ENCODE measurements at places on chromosomes 12 and 14.

DNA sequence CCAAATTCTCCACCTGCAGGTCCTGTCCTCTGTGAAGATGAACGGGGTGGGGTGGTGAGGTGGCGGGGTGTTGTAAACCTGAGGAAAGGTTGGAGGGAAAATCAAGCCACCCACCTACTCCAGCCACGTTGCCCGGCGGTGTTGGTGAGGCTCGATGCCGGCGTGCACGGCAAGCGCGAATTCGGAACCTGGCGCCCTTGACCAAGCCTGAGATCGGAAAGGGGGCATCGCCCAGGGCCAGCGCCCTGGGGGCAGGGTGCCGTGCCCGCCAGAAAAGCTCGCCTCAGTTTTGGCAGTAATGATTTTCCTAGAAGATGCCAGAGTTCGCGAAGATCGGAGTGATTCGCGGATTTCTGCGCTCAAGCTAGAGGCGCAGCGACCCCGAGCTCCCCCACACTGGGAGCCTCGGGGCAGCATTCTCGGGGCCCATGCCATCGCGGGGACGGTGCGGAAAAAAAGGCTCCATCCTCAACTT lies 817 bp downstream of the STXBP6 start:
- DNase-seq: no peak

DNA sequence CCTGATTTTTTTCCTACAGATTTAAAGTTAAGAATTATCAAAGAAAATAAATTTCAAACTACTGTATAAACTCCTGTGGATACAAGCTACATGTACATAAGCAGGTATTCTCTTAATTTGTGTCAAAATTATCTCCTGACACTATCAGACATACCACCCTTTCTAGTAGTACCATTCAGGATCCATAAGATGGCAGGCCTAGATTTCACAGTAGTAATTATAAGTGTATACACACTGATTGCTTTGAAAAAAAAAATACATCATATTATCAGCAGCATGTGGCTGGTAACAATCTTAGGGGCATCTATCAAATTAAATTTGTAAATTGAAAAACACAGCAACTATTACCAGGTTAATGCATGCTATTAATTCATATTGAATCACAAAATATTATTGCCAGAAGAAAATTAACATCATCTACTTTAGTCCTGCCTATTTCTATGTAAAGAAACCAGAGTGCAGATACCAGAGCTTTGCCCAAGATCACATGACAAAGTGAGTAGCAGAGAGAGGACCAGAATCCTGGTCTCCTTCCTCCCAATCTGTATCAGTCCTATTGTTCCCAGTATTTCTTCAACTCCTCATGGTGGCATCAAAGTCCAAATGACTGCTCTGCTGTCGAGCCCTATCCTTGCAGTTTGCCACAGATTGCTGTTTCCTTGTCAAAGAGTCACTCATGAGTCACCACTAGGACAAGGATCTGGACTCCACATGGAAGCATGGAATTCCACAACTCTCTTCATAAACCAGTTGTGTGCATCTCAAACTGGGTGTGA lies 27.7 kb upstream of the CALM1 start:
- no peak for DNase-seq

DNA sequence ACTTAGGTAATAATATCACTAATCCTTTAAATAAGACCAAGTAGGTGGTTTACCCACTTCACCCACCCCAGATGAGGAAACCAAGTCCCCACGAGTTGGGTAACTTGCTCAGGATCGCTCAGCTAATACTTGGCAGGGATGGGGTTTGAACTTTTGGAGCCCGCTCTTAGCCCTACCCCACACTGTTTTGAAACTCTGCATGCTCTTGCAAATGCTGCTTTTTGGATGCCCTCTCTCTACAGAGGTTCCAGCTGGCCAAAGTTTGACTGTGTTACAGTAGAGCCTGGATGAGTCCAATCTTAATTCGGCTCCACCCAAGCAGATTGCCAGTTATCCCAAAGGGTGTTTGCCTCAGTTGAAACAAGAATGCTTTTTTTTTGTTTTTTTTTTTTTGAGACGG lies 6.8 kb downstream of the PLEKHG3 start:
- no peak for DNase-seq

DNA sequence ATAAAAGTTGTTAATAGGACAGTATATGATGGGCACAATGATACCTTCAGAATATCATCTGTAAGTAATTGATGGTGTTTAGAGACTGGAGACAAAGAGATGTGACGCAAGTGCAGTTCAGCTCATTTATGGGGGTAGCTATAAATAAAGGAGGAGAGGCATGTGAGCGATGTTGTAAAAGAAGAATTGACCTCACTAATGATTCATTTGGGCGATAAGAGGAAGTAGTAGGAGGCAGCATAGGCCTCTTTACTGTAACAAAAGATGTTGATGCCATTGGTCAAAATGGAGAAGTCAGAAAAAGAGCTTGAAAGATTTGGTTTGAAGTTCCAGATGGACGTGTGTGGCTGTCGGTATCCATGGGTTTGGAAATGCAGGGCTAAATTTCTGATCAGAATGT lies 70.0 kb downstream of the FLRT2 start:
- DNase-seq: no peak

DNA sequence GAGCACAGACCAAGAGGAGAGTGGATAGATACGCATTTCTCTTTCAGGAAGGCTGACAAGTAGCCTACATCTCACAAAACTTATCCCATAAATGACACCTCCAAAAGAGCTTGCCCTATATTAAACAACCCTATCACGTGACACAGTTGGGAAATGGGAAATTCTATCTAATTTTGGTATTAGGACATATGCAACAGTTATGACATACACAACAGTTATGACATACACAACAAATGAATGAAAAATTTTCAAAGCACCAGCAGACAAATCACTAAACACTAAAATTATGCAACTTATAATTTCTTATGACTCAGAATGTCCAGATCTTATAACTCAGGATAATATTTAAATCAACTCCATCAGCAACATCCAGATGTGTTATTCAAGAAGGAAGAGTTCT lies 54.1 kb downstream of the DUSP16 start:
- no peak for DNase-seq

- no peak for DNase-seq
Observed at GRCh38 chr12:122474324-122474716, 26.4 kb downstream of the ZCCHC8 start.

DNA sequence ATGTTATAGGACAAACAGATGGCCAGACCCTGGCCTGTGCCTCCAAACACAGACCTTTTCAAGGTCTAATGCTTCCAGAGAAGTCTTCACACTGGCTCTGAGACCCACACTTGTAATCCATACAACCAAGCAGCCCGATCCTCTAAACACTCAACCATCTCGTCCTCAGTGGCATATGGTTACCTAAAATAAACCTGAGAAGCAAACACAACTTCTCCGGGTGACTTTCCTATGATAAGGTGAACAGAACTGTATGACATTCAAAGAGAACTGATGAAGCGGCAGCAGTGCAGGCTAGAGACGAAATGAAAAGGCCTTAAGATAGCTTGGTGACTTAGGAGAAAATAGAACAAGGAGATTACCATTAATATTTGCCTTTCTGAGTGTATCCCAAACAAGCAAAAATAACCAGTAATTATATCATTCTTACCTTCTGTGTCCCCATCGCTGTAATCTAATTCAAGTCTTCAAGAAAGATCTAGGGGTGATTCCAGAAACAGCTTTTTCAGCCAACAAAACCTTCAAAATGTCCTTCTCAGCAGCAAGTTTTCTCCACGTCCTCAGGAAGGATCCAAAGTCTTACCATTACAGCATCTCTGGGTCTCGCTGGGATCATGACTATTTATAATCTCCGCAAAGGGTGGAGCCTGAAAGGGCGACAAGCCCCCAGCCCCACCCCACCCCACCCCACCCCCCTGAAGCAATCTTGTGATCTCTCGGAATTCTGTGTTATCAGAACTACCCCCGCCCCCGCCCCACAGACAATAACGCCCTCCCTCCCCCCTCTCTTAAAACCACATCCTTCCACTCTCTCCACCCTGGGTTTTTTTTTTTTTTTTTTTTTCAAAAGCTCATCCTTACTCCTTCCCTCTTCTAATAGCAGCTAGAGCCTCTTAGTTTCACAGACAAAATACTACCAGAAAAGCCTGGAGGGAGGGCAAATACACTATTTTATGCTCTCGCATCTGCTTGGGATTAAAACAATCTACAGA lies at the start of gene SLC2A3:
TSS of gene SLC2A3 (minus strand) at position 598 of the 992 bp plus-strand sequence. CDS start at position 445, 153 bp downstream.
- DNase-seq: no peak

GRCh38 chr12:82473111-82473754 lies 114.9 kb downstream of the METTL25 start:
- no peak for DNase-seq

DNA sequence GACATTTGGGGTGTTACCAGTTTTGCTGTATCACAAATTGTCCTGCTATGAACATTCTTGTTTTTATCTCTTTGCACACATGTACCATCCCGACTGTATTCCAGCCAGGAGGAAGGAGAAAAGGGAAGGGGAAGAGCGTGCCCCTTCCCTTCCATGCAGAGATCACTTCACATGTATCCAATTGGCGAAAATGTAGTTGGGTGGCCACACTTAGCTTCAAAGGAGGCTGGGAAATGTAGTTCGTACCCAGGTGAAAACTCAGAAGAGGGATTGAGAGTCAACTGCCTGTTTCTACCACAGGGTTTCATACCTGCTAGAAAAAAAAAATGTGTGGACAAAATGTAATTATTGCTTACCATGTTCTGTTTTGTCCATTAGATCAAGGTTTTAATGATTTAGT lies 189.1 kb upstream of the PELI2 start:
- DNase-seq: no peak

- no peak for DNase-seq
Observed at GRCh38 chr14:96559571-96559970, 57.4 kb downstream of the PAPOLA start.

DNA sequence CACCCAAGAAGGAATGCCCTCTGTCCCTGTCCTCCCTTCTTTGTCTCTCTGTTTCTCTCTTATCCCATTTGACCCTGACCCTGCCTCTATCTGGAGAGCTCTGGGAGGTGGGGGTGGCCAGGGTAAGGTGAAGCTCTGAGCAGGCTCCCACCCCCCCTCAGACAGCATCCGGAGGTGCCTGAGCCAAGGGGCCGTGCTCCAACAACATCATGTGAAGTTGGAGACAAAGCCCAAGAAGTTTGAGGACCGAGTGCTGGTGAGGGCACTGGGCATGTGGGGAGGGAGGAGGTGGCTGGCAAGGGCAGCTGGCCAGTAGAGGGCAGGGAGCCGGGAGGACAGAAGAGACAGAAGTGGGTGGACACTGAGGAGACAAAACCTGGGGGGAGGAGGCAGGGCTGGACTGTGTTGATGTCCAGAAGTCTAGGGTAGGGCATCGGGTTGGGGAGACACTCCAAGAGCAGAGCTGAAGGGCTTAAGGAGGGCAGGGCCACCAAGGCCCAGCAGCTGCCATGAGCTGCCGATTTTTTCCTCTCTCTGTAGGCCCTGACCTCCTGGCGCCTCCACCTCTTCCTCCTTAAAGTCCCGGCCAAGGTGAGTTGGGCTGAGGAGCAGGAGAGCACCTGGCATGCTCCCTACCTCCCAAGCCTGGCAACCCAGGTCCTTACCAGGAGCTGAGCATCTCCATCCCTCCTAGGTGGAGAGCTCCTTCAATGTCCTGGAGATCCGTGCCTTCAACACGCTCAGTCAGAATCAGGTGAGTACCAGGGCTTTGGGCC lies 1.9 kb downstream of the CARMIL3 start:
- DNase-seq: no peak

GRCh38 chr12:57025196-57025595 lies 8.9 kb upstream of the TAC3 start:
- DNase-seq: no peak

DNA sequence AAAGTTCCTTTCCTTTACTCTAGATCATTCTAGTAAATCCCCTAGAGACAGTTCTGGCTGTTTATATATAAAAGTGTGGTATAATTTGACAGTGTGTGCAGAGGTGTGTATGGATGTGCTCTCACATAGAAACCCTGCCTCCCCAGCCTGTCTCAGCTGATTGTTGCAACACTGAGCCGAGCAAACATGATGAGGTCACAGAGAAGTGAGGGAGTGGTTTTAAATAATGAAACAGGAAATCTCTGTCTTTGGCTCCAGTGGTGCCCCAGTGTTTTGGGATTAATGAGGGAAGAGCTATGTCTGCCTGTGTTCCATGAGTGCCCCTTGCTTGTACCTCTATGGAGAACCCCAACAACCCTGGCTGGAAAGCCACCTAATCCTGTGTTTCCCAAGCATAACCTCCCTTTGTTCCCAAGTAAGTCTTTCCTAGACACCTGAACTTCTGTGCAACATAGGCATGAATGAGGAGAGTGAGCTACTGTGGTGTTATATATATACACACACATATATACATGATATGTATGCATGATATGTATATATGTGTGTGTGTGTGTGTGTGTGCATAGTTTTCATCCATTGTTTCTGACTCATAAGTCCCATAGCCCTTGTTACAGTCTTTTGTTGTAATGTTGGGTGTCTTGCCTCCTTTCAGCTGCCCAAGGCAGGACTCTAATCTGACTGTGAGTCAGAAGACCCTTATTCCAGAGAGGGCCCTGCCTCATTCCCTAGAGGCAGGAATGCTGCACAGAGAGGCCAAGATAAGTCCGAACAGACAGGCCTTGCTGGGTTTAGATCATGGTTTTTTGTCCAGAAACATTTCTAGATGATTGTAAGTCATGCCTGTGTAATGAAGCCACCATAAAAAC lies 18.0 kb downstream of the TRAF3 start:
- DNase-seq: no peak

- no peak for DNase-seq
Observed at GRCh38 chr12:47234576-47235141, 154.9 kb upstream of the AMIGO2 start.

- DNase-seq: no peak
Observed at GRCh38 chr12:46944771-46945170, 119.0 kb upstream of the SLC38A4 start.

DNA sequence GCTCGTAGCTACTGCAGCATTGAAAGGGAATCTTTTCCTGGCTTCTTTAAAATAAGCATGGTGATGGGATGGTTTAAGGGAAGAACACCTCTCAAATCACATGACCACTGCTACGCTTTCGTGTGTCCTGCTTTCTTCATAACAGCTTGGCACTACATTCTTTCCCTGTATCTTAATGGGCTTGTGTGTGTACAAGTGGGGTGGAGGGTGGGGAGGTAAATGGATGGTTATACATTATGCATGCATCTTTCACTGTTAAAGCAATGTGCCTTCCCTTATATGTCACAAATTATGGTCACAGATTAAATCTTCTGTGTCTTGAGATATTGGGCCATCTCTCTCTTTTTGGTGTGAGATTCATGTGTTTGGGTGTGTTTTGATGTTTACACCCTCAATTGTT lies 169.4 kb upstream of the GARIN2 start:
- no peak for DNase-seq

DNA sequence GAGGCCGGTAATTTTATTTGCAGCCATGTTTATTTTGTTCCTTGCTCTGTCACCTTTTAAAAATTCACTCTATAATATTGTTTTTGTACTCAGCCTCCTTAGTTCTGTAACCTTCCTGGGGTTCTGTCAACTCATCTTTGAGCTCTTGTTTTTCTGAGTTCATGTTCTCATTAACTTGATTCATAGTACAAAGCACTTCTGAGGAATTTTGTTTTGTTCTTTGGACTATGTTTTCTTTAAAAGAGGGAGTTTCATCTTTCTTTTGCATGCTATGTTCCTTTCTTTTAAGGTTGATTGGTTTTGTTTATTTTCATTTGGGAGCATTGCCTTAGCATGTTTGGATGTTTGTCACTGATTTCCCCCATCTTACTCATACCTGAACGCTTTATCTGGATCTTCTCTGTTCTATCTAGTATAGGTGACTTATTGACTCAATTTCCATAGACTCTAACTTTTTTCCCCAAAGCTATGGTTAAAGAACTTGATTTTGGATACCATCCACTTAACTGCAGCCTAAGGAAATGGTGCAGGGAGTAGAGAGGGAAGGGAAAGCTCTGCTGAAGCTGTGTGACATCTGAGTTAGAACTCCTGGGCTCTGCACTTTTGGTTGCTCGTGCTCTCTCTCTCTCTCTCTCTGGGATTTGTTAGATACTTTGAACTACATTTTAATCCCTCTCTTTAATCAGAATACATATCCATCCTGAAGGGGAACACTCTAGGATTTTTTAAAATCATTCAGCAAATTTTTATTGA lies 268.5 kb downstream of the PAWR start:
- no peak for DNase-seq

Data from type B pancreatic cell (in vitro differentiated cells).